Right cardiac atrium (tissue), 5 donors: ENCODE measurements at places on chromosomes 5 and 9. TPM values are rescaled to one million over a fixed set of nuclear protein-coding genes. Genes with fewer than 3 reads are reported as not detected.

The GARIN3 gene
- not detected for total RNA-seq

The TIMD4 gene
- total RNA-seq, result 0.91 TPM

The DMRT3 gene
- total RNA-seq, result not detected

The C9orf153 gene
- 0.35 TPM for total RNA-seq

The GDNF gene
- 0.26 TPM for total RNA-seq

The IFNA2 gene
- total RNA-seq, result not detected

DNA sequence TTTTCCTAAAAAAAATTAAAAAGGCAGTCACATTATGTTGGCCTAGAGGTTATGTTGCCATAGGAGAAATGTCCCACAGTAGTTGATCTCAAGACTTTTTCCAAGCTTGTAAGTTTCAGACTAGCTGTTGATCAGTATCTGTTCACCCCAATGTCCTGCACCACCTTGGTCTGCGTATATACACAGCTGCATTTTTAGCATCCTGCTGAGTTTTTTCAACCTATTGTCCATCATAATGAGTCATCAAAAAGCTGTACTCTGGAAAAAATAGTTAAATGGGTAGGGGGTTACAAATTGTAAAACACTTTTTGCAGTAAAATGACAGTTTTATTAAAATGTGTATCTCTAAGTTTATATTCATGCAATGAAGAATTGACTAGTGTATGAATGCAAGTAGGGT is 53.2 kb upstream of the TMEM171 start:
- no peak for DNase-seq

GRCh38 chr5:84634256-84634655 is 249.6 kb upstream of the EDIL3 start:
- peak; percentile 51 for DNase-seq

- DNase-seq, result no peak
Observed at GRCh38 chr5:80094236-80094738, 59.1 kb downstream of the THBS4 start.

GRCh38 chr9:78239506-78239905 is 3.6 kb downstream of the CEP78 start:
- no peak for DNase-seq

GRCh38 chr9:89544279-89544661 is 46.4 kb upstream of the SEMA4D start:
- no peak for DNase-seq

GRCh38 chr5:109496112-109496511 is 86.3 kb upstream of the PJA2 start:
- DNase-seq, result no peak

DNA sequence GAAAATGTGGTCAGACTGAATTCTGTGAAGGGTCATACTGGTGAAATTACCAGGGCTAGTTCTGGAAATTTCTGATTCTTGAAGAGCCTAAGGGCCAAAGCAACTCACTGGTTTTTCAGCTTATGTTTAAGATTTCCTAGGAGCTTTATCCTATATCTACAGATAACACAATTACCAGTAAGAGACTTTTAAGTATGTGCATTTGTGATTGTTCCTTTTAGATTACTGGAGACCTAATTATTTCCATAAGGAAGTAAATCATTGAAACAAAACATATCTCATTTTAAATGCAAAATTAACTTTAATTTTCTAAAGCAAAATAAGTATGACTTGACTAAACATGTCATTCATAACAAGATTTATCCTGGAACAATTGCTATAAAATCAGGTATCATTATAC is 134.2 kb downstream of the MPDZ start:
- DNase-seq, result no peak

GRCh38 chr9:111938427-111938800 is 41.8 kb downstream of the UGCG start:
- DNase-seq, result no peak

- DNase-seq, result no peak
Observed at GRCh38 chr9:29393064-29393463, 1819.8 kb upstream of the C9orf72 start.

- DNase-seq, result no peak
Observed at GRCh38 chr5:39566029-39566428, 141.2 kb upstream of the DAB2 start.

DNA sequence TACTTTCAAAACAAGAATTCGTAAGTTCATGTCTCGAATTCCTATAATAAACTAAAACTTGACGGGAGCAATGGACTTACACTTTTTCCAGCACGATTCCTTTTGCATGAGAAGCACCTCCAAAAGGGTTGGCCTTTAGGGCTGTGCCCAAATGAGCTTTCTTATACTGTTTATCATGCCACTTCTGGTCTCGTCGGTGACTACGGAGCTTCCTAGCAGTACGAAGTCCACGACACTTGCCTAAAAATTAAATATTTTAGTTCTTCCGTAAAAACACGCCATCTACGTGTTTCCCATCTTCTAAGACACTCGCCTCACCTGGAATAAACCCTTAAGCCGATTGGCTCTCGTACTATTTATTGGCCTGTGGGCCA is 554 bp downstream of the RPS23 start:
- DNase-seq, result no peak

DNA sequence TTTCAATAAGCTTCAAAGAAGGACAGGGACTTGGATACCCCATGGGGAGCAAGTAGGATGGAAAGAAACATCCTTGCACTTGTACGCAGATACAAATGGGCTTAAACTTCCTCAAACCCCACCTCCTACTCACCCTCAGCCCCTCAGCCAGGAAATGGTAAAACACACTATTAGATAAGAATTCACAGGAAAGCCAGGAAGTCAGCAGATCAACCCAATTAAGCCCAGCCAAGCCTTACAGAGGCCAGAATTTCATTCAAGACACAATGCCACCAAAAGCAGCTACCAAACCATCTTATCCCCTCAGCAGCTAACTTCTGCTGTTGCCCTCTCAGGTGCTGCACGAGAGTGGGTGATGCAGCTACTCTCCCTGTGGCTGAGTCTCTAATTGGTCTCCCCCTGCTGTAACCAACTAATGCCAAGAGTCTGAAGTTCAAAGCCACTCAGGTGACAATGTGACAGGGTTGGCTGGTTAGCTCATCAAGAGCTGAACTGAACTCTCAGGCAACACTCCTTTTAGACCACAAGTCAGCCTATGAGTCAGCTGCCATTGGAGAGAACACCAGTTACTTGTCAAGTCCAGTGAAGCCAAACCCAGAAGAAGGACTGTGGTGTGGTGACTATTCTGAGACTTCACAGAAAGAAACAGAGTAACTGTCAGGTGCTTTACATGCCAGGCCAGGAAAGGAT is 201.9 kb downstream of the ZNF608 start:
- no peak for DNase-seq
